ENCODE measurements at places on chromosomes 3 and 15.

DNA sequence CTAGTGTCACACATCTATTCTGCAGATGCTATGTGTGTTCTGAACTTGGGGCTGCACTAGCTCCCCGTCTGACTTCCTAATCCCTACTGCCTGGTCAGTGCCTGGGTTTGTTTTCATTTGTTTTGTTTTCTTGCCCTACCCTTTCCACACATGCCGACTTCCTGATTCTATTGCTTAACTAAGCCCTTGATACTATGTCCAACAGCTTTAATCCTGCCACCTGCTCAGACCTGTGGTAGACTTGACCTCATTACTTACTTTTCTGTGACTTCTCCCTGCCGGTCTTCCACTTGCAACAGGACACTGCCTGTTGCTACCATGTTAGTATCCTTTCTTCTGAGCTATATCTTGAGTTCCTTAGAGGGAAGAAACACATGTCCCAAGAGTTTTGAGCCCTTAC lies 39.3 kb upstream of the CEMIP start:
- no peak for DNase-seq

- no peak for DNase-seq
Observed at GRCh38 chr15:74415966-74416916, 17.5 kb downstream of the SEMA7A start.

- DNase-seq, result no peak
Observed at GRCh38 chr3:46860017-46860809, 3.0 kb downstream of the MYL3 start.

GRCh38 chr3:67819447-67819846 lies 165.0 kb upstream of the SUCLG2 start:
- DNase-seq, result no peak

- peak; percentile 75 for DNase-seq
Observed at GRCh38 chr15:57541805-57542504, 49.7 kb upstream of the MYZAP start.

GRCh38 chr3:15360788-15361493 lies 28.6 kb upstream of the SH3BP5 start:
- DNase-seq, result no peak

DNA sequence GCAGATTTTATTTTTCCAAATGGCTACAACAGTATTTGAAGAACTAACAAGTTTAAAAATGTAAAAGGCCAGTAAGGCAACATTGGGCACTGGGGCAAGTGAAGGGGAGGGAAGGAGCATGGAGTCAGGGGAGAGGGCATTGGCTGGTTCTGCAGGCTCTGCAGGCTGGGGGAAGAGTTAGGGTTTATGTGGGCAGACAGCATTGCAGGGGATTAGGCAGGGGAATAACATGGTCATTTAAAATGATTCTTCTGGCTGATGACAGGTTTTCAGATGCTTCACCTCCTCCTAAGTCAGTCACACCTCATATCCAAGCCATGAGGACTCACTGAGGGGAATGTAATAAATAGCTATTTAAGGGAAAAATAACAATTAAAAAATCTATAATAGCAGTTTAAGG lies 52.6 kb downstream of the BTD start:
- DNase-seq, result no peak

DNA sequence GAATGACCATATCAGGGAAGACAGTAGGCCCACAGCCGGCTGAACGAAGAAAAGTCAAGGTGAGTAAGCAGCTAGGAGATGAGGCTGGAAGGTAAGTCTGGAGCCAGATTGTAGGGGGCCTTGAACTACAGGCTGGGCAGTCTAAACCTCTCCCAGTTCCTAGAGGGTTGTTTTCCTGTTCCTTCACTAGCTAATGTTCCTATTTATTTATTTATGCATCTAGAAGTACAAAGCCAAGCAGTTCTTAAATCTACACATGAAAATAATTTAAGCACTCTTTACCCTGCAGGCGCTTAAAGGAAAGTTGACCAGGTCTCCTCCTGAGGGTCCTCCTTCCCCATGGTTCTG lies 3.7 kb downstream of the ACAA1 start:
- no peak for DNase-seq

GRCh38 chr15:65971741-65971995 lies 102.4 kb downstream of the RAB11A start:
- no peak for DNase-seq

GRCh38 chr15:62994975-62995681 lies 47.4 kb upstream of the TPM1 start:
- no peak for DNase-seq

DNA sequence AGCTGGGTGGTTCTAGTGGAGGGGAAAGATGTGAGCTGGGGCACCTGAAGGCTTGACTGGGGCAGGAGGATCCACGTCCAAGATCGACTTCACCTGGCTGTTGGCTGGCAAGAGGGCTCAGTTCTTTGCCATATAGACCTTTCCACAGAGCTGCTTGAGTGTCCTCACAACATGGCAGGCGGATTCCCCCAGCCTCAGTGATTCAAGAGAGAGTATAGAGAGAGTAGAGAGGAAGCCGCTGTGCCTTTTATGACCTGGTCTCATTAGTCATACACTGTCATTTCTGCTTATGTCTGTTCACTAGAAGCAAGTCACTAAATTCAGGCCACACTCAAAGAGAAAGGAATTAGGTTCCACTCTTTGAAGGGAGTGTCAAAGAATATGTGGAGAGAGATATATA lies 101.6 kb downstream of the APBA2 start:
- DNase-seq, result no peak

GRCh38 chr15:45550436-45550835 lies 27.9 kb upstream of the SLC30A4 start:
- DNase-seq, result no peak

GRCh38 chr3:11642431-11643191 lies 1.1 kb downstream of the VGLL4 start:
- DNase-seq, result peak; percentile 90

Measured in retina (tissue), 1 donor.